ENCODE measurements at places on chromosomes 4 and X.

DNA sequence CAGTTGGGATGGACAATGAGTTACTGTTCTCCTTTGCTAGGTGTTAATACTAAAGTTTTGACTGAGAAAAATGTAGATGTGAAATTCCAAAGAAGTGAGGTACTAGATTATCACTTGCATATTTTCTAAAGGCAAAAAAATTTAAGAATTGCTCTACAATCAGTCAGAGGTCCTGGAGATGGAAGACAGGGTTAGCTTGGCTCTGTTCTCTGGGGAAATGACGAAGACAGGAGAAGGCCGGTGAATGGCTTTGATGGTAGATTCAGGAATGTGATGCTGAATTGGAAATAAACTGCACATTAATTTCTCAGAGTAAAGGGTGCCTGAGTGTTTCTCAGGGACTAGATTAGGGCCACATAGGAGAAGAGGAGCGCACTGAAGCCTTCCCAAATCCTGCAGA is 214.0 kb upstream of the LEF1 start:
- no peak for DNase-seq

DNA sequence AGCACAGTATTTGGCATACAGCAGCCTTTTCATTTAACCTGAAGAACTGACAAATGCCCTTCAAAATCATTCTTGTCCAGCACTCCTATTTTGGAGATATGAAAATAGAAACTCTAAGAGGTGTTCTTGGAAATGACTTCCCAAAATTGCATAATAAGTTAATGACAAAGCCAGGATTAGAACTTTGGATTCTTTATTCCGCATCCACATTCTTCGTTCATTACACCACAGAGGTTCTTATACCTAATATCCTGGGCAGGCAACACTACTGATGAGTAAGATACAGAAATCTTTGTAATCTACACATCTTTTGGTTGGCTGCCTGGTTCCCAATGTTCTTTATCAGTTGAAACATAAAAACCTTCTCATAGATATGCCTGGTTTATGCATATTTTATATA is 5.9 kb downstream of the COL25A1 start:
- no peak for DNase-seq

- DNase-seq = no peak
Measured at GRCh38 chrX:153725039-153725831, 579 bp downstream of the ABCD1 start.

DNA sequence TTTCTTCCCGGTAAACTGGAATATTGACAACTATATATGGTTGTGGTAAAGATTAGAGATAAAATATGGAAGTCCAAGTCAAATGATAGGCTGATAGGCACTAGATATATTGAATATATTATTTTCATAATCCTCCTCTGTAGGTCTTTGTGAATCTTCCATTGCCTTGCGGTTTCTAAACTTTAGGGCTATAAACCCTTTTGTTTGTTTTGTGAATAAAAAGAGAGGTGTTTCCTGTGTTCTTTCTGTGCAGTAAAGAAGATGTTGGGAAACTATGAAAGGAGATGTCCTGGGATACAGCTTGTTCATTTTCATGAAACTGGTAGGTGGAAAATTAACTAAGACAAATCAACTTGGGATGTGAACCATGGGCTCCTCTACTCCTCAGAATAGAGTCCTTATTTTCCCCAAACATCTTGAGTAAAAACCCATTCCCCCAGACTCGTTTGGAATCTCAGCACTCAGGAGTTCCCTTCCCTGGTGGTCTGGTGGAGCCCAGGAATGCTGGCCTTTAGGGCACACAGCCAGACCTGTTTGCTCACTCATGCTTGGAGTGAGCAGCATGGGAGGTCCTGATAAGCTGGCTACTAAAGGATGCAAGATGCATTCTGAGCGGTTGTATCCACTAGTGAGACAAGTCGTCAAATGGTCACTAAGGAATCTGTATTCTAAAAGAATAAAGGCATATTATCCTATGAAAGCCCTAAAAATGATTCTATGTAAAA is 22.2 kb downstream of the PRDM8 start:
- DNase-seq = no peak

DNA sequence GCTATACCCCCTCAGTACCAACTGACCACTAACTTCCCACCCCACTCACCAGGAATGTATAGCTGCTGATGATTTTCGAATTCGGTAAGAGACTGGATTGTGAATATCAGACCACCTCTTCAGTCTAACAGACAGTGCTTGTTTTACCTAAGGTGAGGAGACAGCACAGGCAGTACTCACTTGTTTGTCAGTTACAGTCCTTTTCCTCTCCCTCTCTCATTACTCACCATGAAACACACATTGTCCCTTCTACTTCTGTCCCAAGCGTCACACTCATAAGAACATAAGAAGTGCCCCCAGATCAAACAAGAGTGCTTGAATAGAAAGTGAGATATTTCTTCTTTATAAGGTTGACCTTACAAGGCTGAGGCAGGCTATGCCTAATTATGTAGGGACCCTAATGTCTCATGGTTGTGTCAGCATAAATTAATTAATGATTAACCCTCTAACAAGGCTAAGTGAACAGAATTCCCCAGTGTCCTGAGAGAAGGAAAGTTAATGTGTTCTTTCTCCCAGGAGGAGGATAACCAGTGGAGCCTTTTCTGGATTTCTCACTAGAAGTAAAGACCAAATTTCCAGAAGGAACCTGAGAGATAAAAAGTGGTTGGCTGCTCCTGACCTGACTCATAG is 32.2 kb downstream of the ZCCHC12 start:
- no peak for DNase-seq

GRCh38 chr4:8552024-8552423 is 28.2 kb upstream of the GPR78 start:
- no peak for DNase-seq

DNA sequence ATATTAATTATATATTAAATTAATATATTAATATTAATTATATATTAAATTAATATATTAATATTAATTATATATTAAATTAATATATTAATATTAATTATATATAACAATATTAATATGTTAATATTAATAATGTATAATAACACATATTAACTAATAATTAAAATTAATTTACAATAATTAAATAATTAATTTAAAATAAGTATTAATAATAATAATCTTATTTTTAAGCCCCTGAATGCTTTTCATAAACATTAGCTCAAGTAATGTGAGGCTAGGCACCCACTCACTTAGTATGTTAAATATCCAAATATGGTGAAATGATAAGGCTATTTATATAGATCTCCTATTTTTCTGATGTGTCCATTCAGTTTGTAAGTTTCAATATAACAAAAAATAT is 26.9 kb downstream of the NKX6-1 start:
- DNase-seq = no peak

GRCh38 chr4:36164900-36165630 is 79.2 kb downstream of the ARAP2 start:
- no peak for DNase-seq

GRCh38 chr4:121692261-121692660 is 4.5 kb downstream of the ANXA5 start:
- DNase-seq = no peak

DNA sequence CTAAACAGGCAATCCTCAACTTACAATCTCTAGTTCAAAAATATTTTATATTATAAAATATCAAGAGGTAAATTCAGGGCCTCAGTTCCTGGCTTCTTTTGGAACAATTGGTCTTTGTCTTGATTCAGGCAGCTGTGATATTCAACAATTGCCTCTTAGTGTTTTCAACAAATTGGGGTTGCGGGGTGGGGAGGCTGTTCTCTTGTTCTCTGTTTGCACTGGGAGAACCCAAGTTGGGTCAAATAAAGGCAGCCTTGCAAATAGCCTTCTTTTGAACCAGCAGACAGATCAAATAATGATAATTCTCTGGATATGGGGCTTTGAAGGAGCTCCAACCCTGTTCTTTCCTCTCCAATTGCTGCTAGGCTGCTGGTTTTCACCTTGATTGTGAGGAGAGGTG is 142.5 kb downstream of the COL4A5 start:
- no peak for DNase-seq

- no peak for DNase-seq
Measured at GRCh38 chr4:118745357-118745756, 60.2 kb downstream of the METTL14 start.

DNA sequence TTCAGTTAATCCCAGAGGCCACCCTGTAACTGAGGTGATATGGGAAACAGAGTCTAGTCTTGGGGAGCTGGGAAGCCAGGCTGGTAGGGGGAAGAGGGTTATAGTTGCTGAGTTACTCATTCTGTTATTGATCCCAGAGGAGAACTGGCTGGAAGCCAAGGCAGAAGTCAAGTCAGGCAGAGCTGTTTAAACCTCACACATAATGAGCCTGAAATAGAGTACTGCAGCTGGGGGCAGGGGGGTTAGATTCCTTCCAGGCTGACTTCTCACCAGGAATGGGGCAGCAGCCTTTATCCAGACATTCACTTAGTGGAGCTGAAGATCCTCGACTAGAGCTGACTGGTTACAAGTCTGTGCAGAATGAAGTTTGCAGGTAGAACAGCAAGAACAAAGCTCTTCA is 144.9 kb downstream of the C4orf33 start:
- no peak for DNase-seq

DNA sequence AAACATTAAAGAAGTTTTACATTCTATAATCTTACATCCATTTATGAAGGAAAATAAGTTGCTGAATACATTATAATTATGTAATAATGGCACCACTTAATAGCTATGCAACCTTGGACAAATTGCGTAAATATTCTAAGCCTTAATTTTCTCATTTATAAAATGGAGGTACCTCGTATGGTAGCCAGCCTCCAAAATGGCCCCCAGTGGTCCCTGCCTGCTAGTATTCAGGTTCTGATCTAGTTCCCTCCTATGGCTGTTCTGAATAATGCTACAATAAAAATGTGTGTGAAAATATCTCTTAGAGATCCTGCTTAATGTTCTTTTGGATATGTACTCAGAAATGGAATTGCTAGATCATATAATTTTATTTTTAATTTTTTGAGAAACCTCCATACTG is 11.0 kb upstream of the NKX3-2 start:
- DNase-seq = no peak

DNA sequence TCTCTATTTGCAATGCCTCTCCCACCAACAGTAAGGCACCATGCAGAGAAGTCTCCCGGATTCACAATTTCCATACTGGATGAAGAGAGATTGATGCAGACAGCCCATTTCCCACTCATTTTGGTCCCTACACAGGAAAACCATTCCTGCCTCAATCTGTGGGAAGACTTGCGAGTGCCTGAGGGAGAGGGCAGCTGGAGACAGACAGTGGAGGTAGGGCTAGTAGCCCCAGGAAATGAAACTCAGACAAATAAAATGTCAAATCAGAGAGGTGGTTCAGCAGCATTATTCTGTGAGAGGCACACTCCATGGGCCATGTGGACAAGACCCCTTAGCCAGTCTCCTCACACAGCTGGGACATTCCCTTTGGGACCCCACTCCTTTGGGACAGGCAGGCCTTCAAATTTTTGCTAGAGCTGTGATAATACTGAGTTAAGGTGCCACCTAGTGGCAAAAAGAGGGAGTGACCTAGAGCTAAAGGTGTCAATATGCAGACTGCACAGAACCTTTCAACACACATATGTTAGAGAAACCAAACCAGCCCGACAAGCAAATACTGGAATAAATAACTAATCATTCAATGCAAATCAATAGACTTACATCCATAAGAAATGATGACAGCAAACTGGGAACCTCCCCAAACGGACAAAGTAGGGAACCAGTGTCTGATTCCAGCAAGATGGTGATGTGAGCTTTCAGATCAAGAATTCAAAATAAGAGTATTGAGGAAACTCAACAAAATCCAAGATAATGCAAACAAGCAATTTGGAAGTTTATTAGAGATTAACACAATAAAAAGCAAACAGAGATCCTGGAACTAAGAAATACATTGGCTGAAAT is 1865.3 kb upstream of the AGA start:
- DNase-seq = peak; percentile 2

DNA sequence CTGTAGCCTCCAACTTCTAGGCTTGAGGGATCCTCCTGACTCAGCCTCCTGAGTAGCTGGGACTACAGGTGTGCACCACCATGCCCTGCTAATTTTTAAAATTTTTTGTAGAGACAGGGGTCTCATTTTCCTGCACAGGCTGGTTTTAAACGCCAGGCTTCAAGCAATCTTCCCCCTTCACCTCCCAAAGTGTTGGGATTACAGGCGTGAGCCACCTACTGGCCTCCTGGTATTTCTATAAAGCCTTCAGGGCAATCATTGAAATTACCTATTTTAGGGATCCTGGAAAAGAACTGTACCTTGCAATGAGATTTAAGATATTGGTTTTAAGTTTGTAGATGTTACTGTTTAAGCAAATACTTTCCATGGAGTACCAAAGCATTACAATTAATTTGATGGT is 13.5 kb upstream of the PLS3 start:
- no peak for DNase-seq

- no peak for DNase-seq
Measured at GRCh38 chr4:2302387-2303119, 40.6 kb upstream of the MXD4 start.

DNA sequence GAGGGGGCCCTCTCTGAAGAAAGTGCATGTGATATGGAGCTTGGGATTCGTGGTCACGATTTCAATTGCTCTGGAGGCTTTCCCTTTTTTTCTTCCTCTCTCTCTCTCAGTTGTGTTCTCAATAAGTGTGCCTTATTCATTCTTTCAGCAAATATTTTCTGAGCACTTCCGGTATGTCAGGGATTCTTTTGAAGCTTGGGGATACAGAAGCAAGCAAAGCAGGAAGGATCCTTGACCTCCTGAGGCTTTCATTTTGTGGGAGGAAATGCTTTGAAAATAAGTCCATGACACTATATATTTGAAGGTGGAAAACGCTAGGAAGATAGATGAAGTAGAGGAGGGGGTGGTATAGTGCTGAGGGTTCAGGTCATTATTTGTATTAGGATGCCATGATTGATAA is 12.6 kb upstream of the GABRE start:
- no peak for DNase-seq

GRCh38 chr4:40626183-40626990 is 3.3 kb downstream of the RBM47 start:
- no peak for DNase-seq

DNA sequence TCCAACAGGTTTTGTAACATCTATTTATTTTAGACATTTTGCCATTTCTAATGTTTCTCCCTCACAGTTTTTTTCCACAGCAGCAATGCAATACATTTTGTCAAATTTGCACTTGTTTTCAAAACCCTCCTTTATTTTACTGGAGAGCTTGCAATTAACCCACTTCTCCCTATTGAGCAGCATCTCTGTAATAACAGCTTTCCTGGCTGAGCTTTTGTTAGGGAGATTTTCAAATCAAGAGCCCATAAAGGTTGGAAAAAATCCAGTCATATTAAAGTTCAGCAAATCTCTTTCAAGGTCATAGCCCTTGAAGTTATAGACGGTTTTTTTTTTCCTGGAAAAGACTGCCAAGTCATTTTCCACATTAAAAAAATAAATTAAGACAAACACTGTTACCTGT is 450.6 kb upstream of the TENM3 start:
- DNase-seq = no peak

GRCh38 chr4:36343501-36344175 is 62.2 kb downstream of the DTHD1 start:
- DNase-seq = no peak

GRCh38 chrX:154013614-154014360 is 5.9 kb downstream of the IRAK1 start:
- DNase-seq = no peak

GRCh38 chr4:61049018-61049417 is 151.1 kb upstream of the ADGRL3 start:
- no peak for DNase-seq

GRCh38 chr4:160848901-160849760 is 1314.7 kb downstream of the FSTL5 start:
- DNase-seq = no peak
